Nephron progenitor cell (in vitro differentiated cells): ENCODE measurements at places on chromosomes 3 and 15.
A peak's percentile ranks its signal among the peaks of the same experiment; 100 is the strongest.

- DNase-seq = no peak
These were observed 665 bp downstream of the PIGB start for GRCh38 chr15:55319537-55320237.

DNA sequence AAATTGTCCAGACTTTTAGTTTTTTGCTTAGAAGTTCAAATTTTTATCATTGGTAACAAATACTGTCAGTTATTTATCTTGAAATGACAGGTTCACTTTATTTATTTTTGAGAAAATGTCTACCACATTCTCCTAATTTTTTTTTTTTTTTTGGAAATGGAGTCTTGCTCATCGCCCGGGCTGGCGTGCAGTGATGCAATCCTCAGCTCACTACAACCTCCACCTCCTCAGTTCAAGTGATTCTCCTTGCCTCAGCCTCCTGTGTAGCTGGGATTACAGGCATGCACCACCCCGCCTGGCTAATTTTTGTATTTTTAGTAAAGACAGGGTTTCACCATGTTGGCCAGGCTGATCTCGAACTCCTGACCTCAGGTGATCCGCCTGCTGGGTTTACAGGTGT, 16.1 kb upstream of the EBLN2 start:
- no peak for DNase-seq

DNA sequence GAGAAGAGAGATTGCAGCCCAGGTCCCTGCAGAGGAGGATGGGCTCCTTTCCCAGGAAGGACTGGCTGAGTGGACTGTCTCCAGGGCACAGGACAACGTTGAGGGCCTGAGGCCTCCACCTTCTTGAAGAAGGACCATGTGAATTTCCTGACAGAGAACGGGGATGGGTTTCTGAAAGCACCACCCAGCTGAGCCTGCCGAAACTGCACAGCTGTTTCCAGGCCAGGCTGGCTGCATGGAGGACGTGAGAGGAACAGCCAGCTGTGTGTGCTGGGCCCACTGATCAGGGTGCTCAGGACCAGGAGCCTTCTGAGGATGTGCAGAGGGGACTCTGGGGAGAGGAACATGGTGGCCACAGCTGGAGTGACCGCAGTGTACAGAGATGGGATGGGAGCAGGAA, 39.2 kb downstream of the HMCES start:
- no peak for DNase-seq

- DNase-seq = peak; percentile 62
These were observed 101.6 kb upstream of the LPP start for GRCh38 chr3:188052169-188053035.

- no peak for DNase-seq
These were observed 55.8 kb downstream of the TBL1XR1 start for GRCh38 chr3:177141471-177141870.

GRCh38 chr15:94272251-94272898, 41.0 kb downstream of the MCTP2 start:
- DNase-seq = no peak

GRCh38 chr15:65804252-65804931, 12.3 kb upstream of the DENND4A start:
- DNase-seq = no peak

DNA sequence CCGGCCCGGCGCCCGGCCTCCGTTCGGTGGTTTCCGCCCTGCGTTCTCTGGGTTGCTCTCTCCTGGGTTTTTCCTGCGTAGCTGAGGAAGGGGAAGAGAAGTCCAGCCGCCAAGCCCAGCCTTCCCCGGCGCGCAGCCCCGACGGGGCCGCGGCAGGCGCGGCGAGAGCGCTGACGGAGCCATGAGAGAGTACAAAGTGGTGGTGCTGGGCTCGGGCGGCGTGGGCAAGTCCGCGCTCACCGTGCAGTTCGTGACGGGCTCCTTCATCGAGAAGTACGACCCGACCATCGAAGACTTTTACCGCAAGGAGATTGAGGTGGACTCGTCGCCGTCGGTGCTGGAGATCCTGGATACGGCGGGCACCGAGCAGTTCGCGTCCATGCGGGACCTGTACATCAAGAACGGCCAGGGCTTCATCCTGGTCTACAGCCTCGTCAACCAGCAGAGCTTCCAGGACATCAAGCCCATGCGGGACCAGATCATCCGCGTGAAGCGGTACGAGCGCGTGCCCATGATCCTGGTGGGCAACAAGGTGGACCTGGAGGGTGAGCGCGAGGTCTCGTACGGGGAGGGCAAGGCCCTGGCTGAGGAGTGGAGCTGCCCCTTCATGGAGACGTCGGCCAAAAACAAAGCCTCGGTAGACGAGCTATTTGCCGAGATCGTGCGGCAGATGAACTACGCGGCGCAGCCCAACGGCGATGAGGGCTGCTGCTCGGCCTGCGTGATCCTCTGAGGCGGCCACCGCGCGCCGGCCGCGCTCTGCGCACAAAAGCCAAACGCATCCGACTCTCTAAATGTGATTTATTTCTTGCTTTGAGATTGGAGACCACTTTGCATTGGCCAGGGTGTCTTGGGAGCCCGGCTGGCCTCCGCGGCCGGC, 727 bp downstream of the RAP2B start:
- DNase-seq = peak; percentile 56

GRCh38 chr3:39141171-39141995, 12.0 kb downstream of the CSRNP1 start:
- no peak for DNase-seq

- no peak for DNase-seq
These were observed 202.5 kb upstream of the TLE3 start for GRCh38 chr15:70299931-70300869.

DNA sequence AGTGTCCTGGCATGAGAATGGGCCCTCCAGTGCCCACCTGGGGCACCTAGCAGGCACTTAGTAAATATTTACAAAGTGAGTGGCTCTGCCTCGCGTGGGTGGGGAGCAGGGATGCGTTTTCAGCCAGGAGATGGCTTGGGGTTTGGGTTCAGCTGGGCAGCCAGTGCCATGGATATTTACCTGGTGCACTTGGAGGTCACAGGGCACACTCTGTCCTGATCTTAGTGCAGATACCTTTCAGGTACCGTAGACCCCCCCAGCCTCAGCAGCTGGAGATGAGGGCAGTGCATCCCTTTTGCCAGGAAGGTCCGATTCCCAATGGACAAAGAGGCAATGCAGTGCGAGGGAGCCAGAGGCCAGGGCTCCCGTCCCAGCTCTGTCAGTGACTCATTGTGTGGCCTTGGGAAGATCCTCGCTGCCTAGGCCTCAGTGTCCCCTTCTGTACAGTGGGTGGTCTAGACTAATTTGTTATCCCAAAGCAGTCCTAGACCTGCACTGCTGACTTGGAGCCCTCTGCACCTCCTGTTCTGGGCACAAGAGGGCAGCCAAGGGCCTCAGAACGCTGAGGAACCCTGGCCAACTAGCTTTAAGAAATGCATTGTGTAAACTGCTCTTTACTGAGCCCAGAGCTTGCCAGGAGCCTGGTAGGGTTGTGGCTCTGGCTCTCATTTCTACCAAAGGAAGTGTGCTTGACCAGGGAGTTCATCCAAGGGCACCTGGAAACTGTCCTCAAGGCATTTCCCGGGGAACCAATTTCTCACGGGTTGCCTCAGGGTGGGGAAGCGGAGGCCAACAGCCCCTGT, 16.0 kb downstream of the HDAC11 start:
- peak; percentile 81 for DNase-seq

DNA sequence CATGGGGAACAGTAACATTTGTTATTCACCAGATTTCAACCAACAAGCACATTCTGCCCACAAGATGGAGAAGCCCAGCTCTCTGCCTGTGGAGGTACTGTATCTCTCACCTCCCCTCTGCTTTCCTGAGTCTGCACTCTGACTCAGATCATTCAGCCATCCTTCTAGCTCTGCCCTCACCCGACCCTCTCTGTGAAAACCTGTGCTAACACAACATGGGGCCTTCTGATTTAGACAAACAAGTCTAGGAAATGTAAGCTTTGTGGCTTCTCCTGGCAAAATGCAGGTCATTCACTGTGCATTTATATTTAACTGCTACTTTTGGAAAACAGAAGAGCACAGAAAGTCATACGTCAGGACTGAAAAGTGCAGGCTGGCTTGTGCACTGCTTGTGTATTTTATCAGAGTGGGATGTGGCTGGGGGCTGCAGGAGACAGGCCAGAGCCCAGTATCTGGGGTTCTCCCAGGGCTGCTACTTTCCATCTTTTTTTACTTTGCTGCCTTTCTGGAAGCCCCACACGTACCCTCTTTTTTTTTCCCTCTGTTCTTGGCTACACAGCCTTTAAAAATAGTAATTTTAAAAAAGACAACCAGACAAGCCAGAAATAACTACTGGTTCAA, 50.8 kb downstream of the SUSD5 start:
- DNase-seq = no peak
